Cortex of kidney (tissue), 1 donor: ENCODE measurements at places on chromosomes 16 and 17.

DNA sequence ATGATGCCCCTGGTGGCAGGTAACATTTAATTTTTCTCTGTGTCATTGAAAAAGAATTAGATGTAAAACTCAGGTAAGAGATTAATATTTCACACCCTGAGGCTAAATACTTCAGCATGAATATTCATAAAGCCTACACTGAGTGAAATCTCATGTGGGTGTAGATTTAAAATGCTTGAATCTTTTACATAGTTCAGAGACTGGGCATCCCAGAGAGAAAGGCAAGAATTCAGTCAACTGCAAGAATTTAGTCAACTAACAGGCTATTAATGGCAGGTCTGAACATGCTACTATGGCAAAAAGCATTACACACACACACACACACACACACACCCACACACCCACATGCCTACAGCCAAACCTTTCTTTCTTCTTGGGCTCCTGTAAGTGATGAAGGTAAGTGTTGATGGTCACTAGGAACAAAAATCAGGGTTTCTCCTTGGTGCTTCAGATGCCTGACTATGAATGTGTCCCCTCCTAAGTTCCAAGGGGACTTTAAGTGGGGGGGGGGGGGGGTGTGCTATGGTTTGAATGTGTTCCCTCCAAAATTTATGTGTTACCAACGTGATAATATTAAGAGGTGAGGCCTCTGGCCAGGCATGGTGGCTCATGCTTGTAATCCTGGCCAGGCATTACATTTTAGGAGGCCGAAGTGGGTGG, 63.7 kb upstream of the PSMD7 start:
- no peak for DNase-seq

GRCh38 chr16:68539711-68540239, 684 bp downstream of the ZFP90 start:
- no peak for DNase-seq

DNA sequence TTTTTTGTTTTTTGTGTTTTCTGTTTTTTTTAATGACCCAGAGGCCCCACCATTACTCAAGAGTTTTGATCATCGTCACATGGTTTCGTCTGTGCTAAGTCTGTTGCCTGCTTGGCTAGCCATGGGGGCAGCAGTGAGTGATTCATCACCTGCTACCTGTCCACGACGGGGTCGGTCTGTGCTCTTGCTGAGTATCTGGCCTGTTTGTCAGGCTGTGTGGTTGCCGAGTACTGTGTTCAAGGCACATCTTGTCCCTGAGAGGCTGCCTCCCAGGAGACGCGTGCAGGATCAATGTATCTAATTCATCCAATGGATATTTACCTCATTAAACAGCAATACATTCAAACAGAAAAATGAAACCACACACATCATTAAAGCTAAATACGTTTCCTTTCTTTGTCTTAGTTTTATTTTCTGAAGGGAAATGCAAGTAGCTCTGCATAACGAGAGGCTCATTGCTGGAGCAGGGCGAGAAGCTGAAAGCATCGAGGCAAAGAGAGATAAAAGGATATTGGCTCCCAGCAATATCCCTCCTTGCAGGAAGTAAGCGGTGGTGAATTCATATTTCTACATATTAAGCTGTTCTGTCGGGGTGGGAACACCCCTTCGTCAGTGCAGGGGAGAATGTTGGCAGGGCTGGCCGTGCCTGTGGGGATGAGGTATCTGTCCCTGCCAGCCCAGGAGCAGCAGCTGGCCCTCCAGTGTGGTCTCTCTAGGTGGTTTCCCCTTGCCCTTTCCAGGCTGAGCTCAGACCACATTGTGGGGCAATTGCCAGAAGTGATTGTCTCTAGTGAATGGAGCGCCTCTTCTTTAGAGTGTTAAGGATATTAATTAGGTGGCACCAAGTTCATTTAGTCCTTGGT, 166.2 kb upstream of the ASIC2 start:
- no peak for DNase-seq

DNA sequence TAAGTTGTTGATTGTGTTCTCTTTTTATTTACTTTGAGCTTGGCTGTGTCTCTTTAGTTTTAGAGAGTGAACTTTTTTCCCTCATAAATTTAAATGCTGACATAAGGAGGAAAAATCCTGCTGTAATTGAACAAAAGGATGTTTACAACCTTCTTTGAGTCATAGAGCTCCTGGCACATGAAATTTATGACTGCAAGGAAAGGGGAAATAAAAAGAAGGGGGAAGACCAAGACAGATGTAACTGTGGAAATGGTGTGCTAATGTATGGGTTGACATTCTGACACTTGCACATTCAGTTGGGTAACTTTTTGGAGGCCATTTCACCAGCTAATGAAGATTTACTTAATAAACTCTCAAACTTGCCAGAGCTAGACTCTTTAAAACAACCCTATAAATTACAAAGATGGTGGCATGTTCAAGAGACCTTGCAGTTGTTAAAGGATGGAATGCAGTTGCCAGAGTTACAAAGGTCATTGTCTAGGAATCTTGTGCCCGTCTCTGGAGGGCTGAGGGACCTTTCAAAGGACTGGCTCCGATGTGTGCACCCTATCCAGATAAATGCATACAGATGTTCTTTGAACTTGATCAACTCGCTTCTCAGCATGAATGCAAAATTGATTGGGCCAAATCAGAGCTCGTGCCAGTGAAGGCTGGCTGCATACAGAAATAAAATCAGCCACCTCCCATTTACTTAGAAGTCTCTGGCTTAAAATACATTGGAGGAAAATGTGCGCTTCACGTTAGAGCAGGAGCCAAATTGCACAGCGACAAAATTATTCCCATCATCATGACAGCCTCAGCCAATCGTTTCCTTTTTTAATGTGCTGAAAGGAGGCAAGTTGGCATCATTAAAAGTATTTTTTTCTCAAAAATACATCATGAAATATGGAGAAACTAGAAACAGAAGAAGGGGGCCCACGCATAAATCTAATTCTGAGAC, 289.0 kb upstream of the XYLT1 start:
- no peak for DNase-seq

- DNase-seq: no peak
These were observed 23.9 kb upstream of the TMEM98 start for GRCh38 chr17:32903774-32904673.

DNA sequence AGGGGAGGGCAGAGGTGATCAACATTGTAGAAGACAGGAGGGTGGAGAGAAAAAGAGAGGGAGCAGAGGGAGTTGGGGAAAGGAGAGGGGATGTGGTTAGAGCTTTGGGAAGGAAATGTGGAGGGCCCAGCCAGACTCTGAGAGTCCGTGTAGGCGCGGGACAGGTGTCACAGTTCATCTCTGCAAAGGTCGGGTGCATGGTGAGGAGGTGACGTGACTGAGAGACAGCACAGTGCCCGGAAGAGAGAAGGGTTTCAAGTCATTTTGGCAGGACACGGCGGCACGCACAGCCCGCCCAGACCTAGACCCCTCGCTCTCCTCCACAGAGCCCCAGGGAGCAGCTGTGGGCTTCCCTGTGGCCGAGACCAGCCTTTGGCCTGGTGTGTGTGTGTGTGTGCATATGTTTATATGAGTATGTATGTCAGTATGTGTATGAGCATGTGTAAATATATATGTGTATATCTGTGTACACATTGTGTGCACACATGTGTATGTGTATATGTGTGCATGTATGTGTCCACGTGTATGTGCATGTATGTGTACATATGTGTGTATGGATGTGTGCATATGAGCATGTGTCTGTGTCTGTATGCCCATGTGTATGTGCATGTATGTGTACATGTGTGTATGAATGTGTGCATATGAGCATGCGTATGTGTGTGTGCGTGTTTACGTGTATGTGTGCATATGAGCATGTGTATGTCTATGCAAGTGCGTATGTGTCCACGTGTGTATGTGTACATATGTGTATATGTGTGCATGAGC, 104.6 kb downstream of the SEC14L1 start:
- DNase-seq: no peak

- DNase-seq: no peak
These were observed 7.8 kb downstream of the RARA start for GRCh38 chr17:40316571-40317344.

- DNase-seq: no peak
These were observed 9.7 kb upstream of the CCL2 start for GRCh38 chr17:34245351-34245905.

GRCh38 chr16:89112377-89113151, 18.9 kb downstream of the ACSF3 start:
- no peak for DNase-seq

DNA sequence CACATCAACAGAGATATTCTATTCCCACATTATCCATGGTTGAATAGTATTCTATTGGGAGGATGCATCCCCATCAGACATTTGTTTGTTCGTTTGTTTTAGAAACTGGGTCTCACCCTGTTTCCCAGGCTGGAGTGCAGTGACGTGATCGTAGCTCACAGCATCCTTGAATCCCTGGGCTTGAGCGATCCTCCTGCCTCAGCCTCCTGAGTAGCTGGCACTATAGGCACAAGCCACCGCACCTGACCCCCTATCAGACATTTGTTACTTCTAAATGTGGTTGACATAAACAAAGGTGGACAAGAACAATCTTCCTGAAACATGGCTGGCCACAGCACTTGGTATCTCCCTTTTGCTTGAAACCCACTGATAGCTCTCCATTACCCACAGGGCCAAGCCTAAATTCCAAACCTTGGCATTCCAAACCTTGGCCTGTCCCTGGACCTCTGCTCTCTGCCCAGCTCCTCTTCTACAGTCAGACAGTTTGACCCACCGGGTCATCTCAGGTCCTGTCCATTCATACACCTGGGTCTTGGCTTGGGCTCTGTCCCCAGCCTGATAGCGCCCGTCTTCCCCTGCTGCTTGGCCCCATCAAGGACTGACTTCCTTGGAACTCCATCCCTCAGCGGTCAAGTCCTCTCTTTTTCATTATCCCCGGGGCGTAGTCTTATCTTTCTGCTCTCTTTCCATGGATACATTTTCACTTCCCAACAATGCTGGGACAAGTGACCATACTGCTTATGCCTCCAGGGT, 1.5 kb upstream of the PRR29 start:
- no peak for DNase-seq

DNA sequence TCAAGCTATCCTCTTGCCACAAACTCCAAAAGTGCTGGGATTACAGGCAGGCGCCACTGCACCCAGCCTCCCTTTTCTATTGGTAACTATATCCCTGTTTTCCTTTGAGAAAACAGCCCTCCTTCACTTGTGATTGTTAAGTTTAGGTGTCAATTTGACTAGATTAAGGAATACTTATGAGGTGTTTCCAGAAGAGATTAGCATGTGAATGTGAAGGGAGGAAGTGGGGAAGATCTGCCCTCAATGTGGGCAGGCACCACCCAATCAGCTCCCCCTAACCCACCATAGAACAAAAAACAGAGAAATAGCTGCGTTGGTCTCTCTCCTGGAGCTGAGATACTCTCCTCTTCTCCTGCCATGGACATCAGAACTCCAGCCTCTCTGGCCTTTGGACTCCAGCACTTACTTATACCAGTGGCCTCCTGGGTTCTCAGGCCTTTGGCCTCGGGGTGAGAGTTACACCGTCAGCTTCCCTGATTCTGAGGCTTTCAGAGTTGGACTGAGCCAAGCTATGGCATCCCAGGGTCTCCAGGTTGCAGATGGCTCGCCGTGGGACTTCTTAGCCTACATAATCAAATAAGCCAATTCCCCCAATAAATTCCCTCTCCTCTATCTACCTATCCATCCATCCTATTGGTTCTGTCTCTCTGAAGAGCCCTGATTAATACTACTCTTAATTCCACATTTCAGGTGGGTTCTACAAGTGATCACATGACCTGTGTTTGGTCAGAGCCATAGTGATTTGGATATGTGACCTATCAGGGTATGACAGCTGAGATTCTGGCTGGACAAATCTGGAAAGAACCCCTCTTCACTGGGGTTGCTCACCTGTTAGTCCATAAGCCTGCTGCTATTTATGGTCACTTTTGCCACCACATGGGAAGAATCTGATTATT, 12.0 kb upstream of the STAT3 start:
- DNase-seq: no peak

DNA sequence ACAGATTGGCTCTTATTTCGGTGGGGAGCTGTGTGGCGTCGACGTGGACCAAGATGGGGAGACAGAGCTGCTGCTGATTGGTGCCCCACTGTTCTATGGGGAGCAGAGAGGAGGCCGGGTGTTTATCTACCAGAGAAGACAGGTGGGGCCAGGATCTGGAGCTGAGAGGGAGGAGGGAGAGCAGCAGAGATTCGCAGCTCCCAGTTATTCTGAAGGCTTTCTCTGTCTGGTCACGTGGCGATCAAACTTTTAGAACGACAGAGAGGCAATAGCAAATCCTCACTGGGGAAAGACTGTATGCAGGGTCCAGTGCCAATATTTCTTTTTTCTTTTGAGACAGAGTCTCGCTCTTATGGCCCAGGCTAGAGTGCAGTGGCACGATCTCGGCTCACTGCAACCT, 22.2 kb downstream of the ITGAL start:
- no peak for DNase-seq

- no peak for DNase-seq
These were observed 68.1 kb upstream of the TMEM132E start for GRCh38 chr17:34511265-34511664.

DNA sequence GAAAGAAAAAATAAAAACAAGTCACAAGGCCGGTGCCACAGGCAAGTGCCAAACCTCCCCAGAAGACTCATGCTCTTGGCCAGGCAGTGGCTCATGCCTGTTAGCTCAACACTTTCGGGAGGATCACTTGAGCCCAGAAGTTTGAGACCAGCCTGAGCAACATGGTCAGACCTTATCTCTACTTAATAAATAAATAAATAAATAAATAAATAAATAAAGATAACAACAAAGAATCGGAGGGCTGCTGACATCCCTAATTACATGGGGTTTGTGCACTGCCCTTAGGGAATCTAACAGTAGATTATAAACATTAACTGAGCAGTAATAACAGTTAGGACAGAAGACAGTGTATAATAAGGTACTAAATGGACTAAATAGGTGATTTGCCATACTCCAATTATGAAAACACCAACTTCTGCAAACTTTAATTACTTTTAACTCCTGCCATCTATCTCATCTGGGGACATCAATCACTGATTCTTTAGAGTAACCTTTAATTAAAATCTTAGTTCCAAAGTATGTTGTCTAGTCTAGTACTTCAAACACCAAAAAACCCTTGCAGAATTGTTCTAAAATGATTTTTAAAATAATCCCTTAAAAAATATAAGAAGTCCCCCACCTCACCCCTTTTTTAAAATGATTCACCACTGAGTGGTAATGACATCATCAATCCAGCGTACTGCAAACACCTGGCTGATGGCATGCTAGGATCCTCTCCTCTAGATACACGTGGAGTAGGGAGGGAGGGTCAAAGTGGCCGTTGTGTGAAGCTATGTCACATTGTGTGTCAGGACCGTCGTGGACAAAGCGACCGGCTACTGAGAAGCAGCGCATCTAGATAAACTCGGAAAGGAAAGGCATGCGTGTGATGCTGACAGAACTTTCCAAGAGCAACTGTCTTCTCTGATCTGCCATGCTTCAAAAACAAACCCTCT, 28.5 kb downstream of the CYTH1 start:
- DNase-seq: no peak

DNA sequence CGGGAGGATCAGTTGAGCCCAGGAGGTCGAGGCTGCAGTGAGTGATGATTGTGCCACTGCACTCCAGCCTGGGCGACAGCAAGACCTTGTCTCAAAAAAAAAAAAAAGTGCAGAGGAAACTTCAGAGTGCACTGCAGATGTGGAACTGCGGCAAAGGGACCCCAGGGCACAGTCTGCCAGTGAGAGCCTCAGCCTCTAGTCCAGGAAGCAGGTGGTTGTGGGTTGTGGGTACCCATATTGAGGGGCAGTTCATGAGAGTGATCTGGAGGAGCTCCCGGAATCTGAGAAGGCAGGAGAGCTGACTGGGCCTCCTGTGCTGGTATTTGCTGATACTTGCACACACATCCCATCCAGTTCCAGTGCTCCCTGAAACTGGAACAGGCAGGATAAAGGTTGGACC, 13.1 kb downstream of the FOXN1 start:
- DNase-seq: no peak

- DNase-seq: no peak
These were observed 4.4 kb downstream of the CFAP97D1 start for GRCh38 chr17:43784628-43785101.

- no peak for DNase-seq
These were observed 2.3 kb upstream of the PHF12 start for GRCh38 chr17:28953444-28954118.
